NCI-H2081 treated with DMSO at 0.1 percent for 48 hours (cell line): ENCODE measurements at places on chromosomes 6 and 20.

DNA sequence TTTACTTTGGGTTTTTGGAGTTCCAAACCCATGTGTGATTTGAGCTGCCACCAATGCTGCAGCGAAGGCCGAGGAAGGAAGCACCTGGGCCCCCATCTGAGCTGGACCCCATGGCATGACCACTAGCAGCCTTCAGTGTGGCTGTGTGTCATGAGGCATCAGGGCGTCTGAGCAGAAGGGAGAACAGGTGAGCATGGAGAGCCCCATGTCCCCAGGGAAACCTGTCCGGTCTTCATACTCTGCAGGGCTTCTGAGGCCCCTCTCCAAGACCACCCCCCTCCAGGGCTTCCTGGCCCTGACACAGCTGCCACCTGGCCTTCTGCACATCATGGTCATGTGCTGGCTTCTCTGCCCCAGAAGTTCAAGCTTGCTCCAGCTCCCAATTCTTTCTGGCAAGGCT lies 169.1 kb upstream of the CST7 start:
- no peak for DNase-seq

DNA sequence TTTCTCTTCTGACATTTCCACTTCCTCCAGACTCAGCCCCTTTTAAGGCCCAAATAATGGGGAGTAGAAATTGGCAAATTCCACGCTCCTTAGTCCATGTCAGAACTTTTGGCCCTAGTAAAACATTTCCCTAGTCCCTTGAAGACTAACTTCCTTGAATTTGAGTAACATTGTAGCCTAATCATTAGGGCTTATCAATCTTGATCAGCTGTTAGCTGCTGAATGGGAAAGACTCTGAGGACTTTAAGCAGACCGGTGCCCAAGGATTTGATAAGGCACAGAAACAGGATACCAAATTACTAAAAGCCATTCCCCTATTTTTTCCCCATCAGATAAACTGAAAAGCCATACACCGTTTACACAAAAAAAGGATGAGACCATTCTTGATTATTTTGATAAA lies 37.0 kb upstream of the ECI2 start:
- DNase-seq: no peak

DNA sequence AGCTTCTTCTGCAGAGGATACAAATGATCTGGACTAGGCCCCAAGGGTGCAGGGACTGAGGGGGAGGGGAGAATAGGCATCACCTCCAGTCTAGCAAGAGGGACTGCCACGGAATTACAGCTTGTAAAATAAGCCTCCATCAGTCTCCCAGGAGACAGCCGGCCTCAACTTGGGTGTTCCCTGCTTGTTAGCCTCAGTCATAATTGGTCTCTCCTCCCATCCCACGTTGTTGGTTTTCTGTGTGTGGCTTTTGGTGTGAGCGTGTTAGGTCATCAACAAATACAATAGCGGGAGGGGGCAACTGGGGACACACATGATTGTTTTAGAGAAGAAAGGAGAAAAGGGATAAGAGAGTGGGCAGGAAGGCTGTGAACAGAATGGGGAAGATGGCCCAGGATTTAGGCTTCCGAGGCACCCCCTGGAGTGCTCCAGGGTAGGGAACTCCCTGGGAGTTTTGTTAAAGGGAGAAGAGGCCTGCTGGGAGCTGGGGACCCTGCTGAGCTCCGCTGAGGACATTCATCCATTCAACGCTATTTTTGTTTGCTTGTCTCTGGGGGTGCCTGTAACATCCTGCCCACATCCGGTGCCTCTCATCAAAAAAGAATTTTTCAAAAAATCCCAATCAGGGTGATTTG lies 9.2 kb downstream of the FOXA2 start:
- DNase-seq: peak; percentile 96

GRCh38 chr6:130027948-130028347 lies 9.6 kb downstream of the L3MBTL3 start:
- DNase-seq: no peak

- DNase-seq: no peak
Observed at GRCh38 chr6:4134841-4135664, at the start of gene ECI2. TSS of gene ECI2 (minus strand) at chr6:4135575. CDS start at chr6:4135560, 15 bp downstream.

- DNase-seq: no peak
Observed at GRCh38 chr6:107786709-107787588, 37.2 kb downstream of the SCML4 start.

DNA sequence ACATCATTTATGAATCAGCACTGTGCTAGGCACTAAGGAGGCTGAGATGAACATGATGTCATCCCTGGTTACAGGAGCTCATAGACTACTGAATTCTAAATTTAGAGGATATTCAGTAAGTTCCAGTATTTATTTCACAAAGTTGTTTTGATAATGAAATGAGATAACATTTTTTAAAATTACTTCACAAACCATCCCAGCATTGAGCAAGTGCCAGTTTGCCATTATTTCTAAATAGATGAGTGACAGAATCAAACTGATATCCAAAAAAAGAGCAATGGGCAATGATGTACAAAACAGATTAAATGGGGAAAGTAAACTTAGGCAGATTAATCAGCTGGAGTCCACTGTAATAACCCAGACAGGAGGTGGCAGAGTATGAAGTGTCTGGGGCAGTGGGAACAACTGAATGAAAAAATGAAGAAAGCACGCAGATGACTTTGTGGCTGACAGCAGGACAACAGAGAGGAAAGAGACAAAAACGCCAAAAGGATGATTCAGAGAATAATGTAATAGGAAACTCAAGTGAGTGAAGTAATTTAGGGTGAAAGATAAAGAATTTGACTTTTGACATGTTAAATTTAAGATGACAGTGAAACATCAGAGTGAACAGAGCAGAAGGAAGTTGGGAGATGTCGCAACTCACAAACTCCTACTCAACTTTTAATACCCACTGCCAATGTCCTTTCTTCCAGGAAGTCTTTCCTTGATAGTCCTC lies 70.2 kb downstream of the RCAN2 start:
- no peak for DNase-seq

GRCh38 chr6:17666646-17667045 lies 40.1 kb downstream of the NUP153 start:
- no peak for DNase-seq

GRCh38 chr6:7730001-7730783 lies 4.3 kb downstream of the BMP6 start:
- DNase-seq: no peak

GRCh38 chr6:41976794-41977484 lies 35.3 kb upstream of the CCND3 start:
- no peak for DNase-seq

DNA sequence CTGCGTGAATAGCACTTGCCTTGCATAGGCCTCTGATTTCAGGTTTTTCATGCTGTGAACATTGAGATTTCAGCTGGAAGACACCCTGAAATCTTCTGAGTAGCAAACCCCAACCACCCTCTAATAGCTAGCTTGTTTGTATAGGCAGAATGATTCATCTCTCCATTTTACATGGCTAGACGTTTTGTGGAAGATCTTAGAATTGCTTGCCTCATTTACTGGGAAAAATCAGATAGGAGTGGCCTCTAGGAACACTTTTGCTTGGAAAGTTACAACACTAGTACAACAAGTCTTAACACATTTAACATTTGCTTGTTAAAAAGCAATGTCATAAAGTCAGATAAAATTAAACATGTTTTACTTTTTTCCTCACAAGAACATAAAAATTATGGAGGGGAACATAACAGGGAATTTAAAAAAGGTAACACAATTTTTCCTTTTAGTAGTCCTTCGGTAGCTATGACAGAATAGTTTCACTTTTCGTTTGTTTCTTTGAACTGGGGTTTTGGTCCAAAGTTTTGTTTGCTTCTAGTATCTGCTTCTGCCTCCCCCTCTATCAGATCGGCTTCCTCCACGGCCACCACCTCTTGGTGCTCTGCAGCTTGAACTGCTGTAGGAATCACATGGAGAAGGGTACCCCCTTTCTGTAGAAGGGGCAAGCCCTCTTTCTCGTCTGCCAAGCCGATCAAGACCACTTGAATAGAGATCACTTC lies 102.2 kb upstream of the PTCHD4 start:
- no peak for DNase-seq

GRCh38 chr20:36447101-36447500 lies 94.2 kb upstream of the MYL9 start:
- DNase-seq: no peak

GRCh38 chr6:81553216-81553615 lies 199.3 kb downstream of the TENT5A start:
- DNase-seq: no peak

- no peak for DNase-seq
Observed at GRCh38 chr6:108872575-108872974, 24.4 kb downstream of the ARMC2 start.

- DNase-seq: no peak
Observed at GRCh38 chr6:149233056-149233715, 84.3 kb upstream of the TAB2 start.

DNA sequence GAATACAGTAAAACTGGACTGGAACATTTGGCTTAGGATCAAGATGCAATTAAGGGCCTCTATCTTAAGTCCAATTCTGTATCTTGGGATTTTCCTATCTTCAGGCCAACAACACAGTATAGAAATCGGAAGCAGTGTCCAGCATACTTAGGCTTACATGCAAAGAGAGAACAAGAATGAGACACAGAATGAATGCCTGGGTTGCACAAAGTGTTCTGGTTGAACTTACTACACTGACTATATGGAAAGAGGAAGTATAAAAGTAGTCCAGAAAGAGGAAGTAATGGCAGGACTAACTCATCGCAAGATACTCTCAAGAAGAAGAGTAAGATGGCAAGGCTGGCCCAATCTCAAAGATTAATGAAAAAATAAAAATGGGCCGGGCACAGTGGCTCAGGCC lies 87.6 kb downstream of the BTBD9 start:
- DNase-seq: no peak

GRCh38 chr6:105428342-105428957 lies 25.6 kb upstream of the PREP start:
- DNase-seq: no peak

- DNase-seq: no peak
Observed at GRCh38 chr6:111982681-111983080, 71.2 kb upstream of the CCN6 start.

- DNase-seq: no peak
Observed at GRCh38 chr6:168363811-168364792, 44.5 kb upstream of the DACT2 start.

DNA sequence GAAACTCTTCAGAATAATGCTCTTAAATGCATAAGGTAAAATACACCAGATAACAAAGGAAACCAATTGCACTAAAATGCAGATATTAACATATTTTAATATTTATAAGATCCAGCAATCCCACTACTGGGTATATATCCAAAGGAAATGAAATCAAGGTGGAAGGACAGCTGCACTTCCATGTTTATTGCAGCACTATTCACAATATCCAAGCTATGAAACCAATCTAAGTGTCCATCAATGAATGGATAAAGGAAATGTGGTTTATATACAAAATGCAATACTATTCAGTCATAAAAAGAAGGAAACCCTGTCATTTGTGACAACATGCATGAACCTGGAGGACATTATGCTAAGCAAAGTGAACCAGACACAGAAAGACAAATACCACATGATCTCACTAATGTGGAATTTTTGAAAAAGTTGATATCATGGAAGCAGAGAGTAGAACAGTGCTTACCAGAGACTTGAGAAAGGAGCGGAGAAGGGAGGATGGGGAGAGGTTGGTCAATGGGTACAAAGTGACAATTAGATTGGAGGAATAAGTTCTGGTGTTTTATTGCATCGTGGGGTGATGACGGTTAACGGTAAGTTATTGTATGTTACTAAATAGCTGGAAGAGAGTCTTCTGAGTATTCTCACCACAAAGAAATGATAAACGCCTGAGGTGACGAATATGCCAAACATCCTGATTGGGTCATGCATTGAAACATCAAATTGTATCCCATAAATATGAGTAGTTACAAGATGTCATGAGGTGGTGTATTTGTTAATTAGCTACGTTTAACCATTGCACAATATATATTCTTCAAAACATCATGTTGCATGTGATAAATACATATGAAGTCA lies 37.9 kb upstream of the RNF24 start:
- DNase-seq: no peak

- DNase-seq: no peak
Observed at GRCh38 chr6:166484863-166485262, 101.6 kb downstream of the RAMACL start.

- DNase-seq: no peak
Observed at GRCh38 chr6:32475392-32476206, 35.9 kb downstream of the HLA-DRA start.

DNA sequence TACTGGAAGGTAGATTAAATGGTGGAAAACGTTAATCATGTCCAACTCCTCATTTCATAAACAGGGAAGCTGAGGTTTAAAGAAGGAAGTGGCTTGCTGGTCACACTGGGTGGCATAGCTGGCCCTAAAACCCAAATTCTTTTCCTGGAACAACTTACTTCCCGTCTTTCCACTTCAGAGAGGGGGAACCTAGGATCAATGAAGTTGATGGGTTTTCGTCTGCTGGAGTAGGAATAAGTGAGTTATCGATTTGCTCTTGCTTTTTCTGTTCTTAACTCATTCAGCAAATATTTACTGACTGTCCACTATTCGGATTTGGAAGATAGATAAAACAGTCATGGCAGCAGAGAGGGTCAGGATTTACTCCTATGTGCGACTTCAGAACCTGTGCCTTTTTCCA lies 1.2 kb upstream of the SYS1 start:
- no peak for DNase-seq

DNA sequence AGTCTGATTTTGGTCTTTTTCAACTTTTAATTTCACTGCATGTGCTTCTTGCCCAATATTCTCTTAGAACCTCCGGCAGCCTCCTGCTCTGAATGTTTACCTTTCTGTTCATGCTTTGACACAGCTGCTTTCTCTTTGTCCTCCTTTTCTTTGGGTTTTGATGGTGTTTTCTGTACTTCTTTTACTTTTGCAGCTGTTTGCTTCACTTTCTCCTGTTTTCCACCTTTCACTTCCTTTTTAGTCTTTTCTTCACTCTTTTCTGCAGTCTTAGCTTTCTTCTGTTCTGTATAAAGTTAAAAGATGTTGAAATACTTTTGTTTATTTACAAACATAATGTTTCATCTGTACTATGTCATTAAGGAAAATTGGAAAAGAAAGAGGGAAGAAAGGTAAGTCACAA lies 133.1 kb downstream of the TRDN start:
- no peak for DNase-seq

DNA sequence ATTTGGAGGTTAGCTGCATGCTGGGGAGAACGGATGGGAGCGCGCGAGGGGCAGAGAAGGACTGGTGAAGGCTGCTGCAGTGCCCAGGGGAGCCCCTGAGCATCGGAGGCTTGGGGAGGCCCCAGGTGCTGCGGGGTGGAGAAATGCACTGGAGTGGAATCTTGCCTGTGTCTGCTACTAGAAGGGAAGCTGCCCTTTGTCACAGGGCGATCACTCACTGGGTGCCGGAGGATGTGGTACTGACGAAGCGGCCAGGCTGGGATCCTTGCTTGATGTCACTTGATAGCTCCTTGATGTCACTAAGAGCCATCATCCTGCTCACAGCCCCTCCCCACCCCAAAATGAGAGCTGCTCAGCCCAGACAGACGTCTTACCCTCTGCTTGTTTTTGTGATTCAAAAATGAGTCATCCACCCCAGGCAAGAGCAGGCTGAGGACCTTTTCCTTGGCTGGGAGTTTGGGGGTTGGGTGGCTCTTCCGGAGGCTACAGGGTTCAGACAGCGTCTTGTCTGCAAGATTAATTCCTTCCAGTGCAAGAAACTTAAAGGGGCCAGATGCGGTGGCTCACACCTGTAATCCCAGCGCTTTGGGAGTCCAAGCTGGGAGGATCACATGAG lies 62.6 kb upstream of the PMEPA1 start:
- no peak for DNase-seq
